H1 (cell line): ENCODE measurements at places on chromosomes 5 and 9.

DNA sequence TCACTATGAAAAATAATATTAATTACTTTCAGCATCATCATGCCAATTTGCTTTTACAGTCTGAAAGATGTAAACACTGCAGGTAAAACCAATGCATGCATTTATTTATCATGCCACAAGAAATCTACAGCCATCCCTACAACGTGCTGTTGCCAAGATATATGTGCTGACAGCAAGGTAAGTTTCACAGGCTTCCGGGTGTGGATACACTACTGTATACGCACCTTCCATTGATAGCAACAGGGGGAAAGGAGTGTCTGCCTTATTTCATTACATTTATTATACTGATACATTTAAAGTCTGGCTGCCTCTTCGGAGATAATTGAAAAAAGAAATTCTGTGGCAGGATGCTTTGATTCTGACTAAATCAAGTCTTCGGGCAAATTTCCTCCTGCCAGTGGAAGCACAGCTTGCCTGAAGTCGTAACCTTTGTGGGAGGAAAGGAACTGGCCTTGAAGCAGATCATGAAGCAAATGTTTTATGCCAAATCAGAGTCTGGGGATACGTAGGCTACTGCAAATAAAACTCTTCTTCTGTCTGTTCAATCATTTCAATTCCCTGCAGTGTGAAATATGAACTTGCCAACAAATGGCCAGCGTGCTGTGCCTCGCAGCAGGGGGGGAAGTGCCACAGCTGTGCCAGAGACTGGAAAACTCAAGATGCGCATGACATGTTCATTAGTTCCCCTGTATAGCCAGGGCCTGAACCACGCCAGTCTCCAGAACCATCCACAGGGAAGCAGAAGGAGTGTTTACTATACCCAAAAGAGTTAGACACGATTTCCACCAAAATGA is 268.1 kb downstream of the EFNA5 start:
- DNase-seq, result no peak

GRCh38 chr9:137762414-137763061 is 115.0 kb upstream of the CACNA1B start:
- no peak for DNase-seq

DNA sequence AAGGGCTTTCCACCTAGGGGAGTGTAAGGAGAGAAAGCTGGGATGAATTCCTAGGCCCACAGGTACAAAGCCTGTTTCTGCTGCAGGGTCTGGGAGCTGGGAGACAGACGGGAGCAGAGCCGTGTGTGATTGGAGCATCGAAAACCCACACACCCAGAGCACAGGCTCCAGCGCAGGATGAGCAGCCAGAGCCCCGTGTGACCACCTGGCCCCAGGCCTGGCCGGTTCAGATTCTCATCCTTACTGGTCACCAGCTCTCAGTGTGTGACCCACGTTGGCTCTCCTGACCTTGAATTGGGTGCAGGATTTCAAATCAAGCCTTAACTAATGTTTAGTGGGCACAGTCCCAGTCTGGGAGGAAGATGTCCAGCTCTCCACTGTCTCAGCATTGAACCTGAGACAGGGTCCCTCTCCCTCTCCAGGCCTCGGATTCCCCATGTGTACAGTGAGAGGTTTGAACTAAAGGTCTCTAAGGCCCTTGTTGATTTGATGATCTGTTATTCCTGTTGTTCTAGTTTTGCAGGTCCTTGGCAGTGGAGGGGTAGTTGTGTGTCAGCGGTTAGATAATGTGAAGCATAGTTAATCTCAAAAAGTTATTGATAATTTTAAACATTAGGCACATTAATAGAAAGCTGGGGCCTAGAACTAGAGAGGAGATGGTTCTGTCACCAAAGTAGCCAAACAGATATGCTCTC is 50.1 kb downstream of the PPARGC1B start:
- DNase-seq, result no peak

GRCh38 chr5:179273441-179274145 is 71.7 kb downstream of the ADAMTS2 start:
- no peak for DNase-seq

GRCh38 chr9:4852419-4852818 is 59.7 kb downstream of the RCL1 start:
- no peak for DNase-seq

DNA sequence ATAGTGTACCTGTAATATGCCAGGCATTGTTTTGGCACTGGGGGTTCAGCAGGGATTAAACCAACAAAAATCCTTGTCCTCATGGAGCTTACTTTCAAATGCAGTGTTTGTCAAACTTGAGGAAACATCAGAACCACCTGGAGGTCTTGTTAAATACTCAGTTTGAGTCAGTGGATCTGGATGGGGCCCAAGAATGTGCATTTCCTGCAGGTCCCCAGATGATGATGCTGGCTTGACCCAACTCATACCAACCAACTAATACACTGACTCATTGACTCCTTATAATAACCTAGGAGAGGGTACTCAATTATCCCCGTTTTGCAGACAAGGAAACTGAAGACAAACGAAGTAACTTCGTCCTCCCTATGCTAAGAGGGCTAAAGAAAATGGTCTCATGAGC is 11.3 kb downstream of the WWC1 start:
- no peak for DNase-seq

DNA sequence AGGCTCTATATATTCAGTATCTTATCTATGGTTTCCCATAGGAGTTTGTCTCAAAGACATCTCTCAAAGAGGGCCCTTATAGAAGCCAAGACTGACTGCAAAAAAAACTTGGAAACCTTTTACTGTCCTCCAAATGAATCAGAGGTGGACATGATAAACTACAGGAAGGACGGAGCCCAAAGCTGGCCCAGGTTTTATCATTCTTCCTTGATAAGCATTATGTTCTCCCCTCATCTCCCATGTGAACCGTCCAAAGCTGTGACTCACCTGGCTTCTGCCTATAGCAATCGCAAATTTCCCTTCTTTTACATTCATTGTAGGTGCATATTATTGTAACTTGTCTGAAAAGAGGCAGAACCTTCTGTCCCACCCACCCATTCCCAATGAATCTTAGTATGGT is 35.0 kb upstream of the NIM1K start:
- no peak for DNase-seq

- DNase-seq, result no peak
Observed at GRCh38 chr5:99929067-99929805, 605.9 kb upstream of the FAM174A start.

- DNase-seq, result no peak
Observed at GRCh38 chr5:103973669-103974068, 411.1 kb upstream of the NUDT12 start.

DNA sequence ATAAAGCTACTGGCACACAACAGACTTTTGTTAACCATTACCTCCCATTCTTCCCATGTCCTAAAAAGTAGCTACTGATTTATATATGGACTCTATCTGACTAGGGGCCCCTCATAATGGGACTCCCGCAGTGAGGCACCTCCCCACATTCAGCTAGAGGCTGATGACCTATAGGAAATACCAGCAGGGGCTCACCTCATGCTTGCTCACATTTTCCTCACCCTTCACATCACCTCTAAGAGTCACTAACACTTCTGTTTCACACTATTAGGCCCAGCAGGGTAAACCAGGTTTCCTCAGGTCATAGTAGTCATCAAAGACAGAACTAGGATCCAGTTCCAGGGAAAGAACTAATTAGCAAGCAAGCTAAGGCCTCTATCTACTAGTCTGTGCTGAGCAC is 60.7 kb downstream of the PRELID2 start:
- DNase-seq, result no peak

DNA sequence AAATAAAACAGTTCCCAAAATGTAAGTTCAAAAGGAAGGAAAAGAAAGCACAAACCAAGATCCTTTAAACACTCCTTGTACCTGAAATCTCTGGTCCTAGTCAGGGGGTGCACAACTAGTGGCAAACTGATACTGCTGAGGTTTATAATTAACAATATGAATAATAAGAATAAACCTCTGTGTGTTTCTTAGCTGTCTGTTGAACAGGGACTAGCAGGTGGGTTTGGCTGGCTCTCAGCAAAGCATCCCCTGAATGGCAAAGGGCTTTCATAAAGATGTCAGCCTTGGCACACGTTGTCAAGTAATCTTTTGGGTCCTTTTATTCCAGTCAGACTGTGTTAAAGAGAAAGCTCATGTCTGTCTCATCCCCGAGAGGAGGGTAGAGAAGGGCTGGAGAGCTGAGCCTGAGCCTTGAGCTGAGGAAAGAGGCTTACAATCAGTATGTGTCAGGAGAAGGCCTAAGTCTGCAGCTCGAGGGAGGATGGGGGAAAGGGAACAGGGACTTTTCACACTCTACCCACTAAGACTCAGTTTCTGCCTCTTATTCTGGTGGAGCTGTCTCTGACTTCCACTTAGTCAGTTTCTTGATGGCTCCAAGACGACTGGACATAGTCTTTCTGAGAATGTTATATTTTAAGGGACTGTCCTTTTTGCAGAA is 123.0 kb downstream of the GALNT10 start:
- DNase-seq, result no peak
